ENCODE measurements at places on chromosomes 12 and 14.

DNA sequence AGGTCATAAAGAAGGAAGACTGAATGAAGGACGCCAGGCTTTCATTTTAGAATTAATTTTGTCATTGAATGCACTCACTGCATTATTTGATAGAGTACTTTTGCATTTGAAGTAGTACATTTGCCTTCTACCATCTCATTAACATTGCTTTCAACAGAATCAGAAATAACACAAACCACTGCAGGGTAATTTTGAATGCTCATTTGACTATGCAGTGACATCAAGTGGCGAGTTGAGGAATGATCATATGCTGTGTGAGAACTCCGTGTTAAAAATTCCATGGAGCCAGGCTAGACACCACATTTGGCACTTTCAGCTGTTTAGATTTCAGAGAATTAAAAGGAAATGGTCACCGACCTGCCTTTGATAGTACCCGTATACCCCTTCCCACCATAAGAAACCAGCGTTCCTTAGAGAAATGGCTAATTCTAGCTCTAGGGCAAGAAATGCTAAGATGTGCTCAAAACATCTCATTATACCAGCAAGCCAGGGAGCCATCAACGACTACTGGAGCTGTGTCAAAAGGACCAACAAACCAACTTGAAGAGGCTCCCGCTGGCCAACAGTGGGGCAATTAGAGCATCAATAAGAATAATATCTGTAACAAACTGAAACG lies 16.5 kb downstream of the HEBP1 start:
- no peak for DNase-seq

DNA sequence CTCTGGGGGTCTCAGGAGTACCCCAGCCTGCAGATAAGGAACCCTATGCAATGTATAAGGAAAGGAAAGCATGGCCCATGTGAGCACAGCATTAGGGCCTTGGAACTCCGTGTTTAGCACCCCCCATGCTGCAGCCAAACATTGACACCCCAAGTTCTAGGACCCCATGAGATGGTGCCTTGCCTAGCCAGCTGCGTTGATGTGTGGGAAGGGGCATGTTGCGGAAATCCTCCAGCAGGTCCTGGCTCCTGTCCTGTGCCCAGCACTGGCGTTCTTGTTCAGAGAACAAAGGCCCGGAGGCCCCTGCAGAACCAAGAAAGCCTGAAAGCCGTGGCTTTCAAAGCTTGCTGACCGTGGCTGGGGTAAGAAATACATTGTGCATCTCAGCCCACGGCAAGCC lies 99.4 kb upstream of the DIO3 start:
- no peak for DNase-seq

- DNase-seq: no peak
Observed at GRCh38 chr12:94122591-94122990, 25.8 kb upstream of the PLXNC1 start.

GRCh38 chr12:85405781-85406522 lies 125.9 kb downstream of the ALX1 start:
- DNase-seq: no peak

- DNase-seq: no peak
Observed at GRCh38 chr12:102816816-102817434, 100.1 kb downstream of the PAH start.

Measured in iPS DF 6.9 (cell line).